Right lobe of liver (tissue), 6 donors: ENCODE measurements at places on chromosomes 7 and 10.

GRCh38 chr10:82238291-82238690 is 363.3 kb downstream of the NRG3 start:
- no peak for DNase-seq

GRCh38 chr7:2713370-2713769 is 25.4 kb downstream of the AMZ1 start:
- DNase-seq: no peak

DNA sequence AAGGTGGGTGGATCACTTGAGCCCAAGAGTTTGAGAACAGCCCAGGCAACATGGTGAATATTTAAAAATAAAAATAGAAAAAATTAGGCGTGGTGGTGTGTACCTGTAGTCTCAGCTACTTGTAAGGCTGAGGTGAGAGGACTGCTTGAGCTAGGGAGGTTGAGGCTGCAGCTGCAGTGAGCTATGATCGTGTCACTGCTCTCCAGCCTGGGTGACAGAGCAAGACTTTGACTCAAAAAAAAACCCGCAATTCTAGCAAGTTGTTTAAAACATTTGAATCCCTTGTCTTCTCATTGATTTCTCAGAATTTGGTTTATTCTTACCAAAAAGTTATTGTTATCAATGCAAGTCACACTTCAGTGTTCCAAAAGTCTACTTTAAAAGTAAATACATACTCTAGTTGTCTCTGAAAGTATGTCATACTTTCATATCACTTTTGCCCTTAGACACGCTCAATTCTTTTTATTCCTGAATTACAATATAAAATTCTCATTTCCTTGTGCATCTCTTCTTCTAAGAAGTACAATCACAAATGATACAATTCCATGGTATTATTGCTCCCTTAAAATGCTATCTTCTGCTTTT is 6.3 kb downstream of the EPC1 start:
- DNase-seq: no peak

- DNase-seq: no peak
These were observed 81.1 kb downstream of the ARHGAP12 start for GRCh38 chr10:31847515-31847914.

- DNase-seq: no peak
These were observed 8.8 kb upstream of the LIMK1 start for GRCh38 chr7:74074770-74075169.

DNA sequence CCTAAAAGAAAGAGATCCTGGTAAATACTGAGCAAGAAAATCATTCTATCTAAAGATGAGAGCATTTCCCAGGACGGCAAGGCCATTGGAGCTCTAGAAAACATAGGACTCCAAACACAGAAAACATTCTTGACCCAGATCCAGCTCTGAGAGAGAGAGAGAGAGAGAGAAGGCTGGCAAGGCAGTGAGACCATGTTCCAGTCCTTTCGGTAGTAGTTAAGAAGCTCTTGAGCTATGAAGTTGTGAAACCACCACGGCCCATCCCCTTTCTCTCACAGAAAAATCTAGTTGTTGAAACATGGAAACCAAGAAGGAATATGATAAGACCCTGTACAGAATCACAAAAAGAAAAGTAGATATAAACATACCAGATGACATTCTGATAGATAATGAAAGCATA is 212.4 kb upstream of the NPSR1 start:
- DNase-seq: no peak
